ENCODE measurements at places on chromosomes 1 and 21.

- DNase-seq, result no peak
These were observed 172.0 kb downstream of the CDC7 start for GRCh38 chr1:91672601-91673161.

DNA sequence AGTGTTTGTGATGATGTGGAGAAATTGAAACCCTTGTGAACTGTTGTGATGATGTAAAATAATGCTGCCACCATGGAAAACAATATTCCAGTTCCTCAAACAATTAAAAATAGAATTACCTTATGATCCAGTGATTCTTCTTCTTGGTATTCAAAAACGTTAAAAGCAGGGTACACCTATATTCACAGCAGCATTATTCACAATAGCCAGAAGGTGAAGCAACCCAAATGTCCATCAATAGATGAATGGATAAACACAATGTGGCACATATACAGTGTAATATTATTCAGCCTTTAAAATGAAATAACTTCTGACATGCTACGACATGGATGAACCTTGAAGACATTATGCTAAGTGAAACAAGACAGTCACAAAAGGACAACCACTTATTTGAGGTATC, 59.2 kb downstream of the LYPLAL1 start:
- DNase-seq, result no peak

DNA sequence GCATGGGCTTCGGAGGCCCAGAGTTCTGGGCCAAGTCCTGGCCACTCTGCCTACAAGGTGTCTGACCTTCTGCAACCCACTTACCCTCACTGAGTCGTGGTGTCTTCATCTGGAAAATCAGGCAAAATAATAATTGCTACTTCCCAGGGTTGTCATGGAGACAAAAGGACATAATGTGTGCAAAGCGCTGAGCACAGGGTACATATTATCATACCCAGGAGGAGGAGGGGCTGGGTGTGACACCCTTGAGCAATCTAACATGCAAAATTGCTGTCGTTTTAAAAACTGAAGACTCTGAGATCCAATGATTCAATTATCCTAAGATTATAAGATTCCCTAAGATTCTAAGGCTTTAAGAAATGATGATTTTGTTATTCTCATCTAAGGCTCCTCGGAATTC, 459.5 kb downstream of the PTPRU start:
- DNase-seq, result no peak

DNA sequence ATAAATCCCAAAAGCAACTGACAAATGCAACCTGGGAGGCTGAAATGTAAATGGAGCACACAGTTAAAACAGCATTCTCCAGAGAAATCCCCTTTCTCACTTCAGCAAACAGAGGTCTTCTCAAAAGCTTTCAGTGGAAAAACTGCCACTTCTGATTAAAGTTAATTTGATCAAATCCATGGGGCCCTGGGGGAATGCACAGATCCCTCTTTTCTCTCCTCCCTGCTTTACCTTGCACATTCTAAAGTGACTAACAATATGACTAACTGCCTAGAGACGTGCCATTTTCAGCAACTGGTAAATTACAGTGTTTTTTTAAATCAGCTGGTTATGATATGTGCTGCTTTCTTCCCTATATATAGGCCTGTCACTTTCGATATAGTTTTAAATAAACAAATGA, 142.5 kb downstream of the RERE start:
- no peak for DNase-seq

GRCh38 chr1:65979136-65980044, 186.7 kb downstream of the PDE4B start:
- DNase-seq, result peak; percentile 82

GRCh38 chr21:35861661-35862060, 198.7 kb downstream of the SETD4 start:
- no peak for DNase-seq

All from astrocyte of the hippocampus (primary cell).